RPMI7951 (cell line): ENCODE measurements at places on chromosomes 6 and 20.

GRCh38 chr6:46419576-46420002 lies 71.7 kb downstream of the RCAN2 start:
- DNase-seq, result peak; percentile 58

DNA sequence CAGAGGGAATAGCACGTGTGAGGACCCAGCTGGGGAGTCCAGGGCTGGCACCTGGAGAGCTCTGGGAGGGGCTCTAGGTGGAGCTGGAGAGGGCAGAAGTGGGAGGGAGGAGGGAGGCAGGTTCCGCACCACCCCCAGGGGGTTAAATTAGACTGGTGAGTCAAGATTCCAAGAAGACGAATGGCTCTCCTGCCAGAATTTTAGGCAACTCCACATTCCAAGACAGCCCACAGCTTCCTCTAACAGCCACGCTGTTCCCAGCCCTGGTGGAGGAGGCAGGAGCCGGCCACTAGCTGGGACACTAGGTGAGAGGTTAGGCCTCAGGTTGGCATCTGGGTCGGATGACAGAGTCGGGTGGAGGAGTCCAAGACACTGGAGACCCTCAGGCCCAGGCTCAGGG lies 60.2 kb downstream of the TFAP2C start:
- peak; percentile 67 for DNase-seq

GRCh38 chr20:44422083-44422482 lies 53.6 kb upstream of the TTPAL start:
- DNase-seq, result peak; percentile 66

- no peak for DNase-seq
Observed at GRCh38 chr20:57754190-57754589, 44.4 kb upstream of the PMEPA1 start.

GRCh38 chr6:12007473-12007872 lies 4.6 kb upstream of the HIVEP1 start:
- no peak for DNase-seq

GRCh38 chr6:13044390-13044789 lies 283.9 kb downstream of the TBC1D7 start:
- DNase-seq, result peak; percentile 9

- DNase-seq, result no peak
Observed at GRCh38 chr20:59895908-59896307, 37.5 kb downstream of the SYCP2 start.

DNA sequence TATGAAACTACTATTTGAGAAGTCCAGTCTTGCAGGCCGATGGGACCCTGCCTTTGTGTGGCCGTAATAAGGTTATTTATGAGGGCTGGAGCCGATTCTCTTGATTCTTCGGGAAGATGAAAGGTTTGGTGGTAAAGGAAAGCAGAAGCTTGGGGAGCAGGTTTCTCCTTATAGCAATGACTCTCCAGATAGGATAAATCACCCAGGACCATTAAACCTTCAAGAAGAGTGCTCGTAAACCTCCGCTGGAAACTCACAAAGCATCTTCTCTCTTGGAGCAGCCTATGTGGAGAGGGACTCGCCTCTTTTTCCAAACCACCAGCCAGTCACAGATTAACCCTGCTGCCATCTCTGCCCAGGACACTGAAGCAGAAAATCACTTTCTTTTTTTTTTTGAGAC lies 69.6 kb upstream of the SALL4 start:
- DNase-seq, result no peak

GRCh38 chr6:28235912-28236452 lies 10.9 kb downstream of the ZSCAN9 start:
- DNase-seq, result no peak

GRCh38 chr6:135938576-135939207 lies 87.2 kb downstream of the PDE7B start:
- DNase-seq, result peak; percentile 63

- no peak for DNase-seq
Observed at GRCh38 chr6:74713941-74714340, 491.9 kb downstream of the COL12A1 start.

- no peak for DNase-seq
Observed at GRCh38 chr20:33680686-33681085, 5.5 kb downstream of the E2F1 start.

DNA sequence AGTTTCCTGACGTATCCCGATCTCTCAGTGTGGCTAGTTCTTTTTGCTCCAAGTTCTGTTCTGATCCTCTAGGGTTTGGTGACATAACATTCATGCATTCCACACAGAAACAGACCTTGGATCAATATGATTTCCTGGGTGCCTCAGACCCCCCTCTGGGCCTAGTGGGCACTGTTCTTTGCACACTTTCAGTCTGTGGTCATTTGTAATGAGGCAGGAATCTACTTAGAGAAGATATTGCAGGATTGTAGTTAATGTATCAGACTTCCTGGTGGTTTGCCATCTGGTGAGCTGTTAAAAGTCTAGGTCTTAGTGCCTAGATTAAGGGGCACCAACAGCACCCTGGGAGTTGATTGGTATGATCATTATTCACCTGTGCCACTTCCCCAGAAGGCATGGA lies 7.5 kb downstream of the BEND6 start:
- peak; percentile 69 for DNase-seq

DNA sequence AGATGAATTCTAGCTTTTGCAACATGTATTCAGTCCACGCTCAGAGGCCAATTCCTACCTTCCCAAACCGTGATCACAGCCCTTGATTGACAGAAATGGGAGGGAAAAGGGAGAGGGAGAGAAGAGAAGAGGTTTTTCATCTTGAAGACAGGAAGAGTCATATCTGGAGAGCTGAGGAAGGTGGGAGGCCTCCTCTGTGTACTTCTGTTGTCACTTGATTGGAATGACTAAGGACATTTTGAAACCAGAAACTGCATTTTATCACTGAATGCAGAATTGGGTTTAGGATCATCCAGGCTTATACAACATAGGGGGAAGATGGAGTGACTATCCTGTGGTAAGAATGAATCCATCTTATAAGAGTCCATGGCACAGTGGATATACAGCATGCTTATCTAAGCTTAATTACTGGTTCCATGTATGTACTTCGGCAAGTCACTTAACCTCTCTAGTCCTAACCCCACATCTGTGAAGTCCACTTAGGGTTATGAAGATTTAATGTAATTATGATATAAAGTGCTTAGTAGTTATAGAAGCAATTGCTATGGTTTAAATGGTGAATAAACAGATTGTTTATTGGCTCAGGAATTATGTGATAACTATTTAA lies 144.0 kb downstream of the BCKDHB start:
- no peak for DNase-seq

- DNase-seq, result no peak
Observed at GRCh38 chr6:33453393-33454008, 875 bp upstream of the ZBTB9 start.

DNA sequence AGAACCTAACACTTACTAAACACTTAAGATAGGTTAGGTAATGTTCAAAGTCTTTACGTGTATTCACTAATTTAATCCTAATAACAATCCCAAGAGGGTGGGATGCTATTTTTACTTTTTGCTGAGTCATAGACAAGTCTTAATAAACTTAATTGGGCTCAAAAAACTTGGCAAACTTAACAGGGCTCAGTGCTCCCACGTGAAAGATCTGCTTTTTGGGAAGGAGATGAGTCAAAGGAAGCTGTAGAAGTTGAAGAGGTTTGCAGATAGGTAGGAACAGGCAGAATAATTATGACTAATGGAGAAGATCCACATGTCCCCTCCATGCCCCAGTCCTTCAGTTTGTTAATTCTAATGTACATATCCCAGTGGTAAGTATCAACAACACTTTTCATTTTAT lies 44.5 kb upstream of the STMND1 start:
- DNase-seq, result peak; percentile 47

DNA sequence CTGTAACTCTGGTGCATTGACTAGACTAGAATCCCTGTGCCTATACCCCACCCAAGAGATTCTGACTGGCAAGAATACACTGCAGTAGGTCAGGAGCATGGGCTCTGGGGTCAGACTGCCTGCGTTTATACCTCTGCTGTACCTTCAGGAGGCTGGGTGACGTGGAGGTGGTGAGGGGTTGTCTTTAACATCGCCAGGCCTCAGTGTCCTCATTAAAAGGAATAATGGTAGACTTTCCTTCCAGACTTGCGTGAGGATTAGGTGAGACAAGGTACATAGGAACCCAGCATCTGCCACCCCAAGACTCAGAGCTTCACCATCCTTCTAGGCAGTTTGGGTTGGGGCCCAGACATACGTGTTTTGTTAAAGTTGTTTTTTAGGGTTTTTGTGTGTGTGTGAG lies 44.3 kb downstream of the TM9SF4 start:
- no peak for DNase-seq

- no peak for DNase-seq
Observed at GRCh38 chr6:84260926-84261325, 33.5 kb upstream of the CEP162 start.

DNA sequence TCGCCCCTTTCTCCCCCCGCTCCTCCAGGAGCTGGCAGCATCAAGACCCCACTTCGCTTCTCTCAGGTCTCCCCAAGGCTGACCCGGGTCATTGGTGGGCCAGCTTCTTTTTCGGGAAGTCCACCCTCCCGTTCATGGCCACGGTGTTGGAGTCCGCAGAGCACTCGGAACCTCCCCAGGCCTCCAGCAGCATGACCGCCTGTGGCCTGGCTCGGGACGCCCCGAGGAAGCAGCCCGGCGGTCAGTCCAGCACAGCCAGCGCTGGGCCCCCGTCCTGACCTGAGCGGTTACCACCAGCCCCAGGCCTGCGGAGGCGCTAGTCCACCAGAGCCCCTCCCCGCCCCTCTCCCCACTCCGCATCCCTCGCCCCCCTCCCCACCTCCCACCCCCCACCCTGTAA lies 1.0 kb downstream of the PPDPF start:
- DNase-seq, result no peak

GRCh38 chr6:22622351-22622750 lies 53.0 kb downstream of the HDGFL1 start:
- DNase-seq, result peak; percentile 4

DNA sequence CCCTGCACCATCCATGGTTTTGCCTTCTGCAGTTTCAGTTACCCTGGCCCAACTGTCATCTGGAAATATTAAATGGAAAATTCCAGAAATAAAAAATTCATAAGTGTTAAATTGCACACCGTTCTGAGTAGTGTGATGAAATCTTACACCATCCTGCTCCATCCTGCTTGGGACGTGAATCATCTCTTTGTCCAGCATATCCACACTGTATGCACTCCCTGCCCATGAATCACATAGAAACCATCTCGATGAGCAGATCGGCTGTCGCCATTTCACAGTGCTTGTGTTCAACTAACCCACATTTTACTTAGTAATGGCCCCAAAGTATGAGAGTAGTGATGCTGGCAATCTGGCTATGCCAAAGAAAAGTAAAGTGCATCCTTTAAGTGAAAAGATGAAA lies 105.9 kb upstream of the ID4 start:
- peak; percentile 41 for DNase-seq
